ENCODE measurements at places on chromosomes 12 and 14.

DNA sequence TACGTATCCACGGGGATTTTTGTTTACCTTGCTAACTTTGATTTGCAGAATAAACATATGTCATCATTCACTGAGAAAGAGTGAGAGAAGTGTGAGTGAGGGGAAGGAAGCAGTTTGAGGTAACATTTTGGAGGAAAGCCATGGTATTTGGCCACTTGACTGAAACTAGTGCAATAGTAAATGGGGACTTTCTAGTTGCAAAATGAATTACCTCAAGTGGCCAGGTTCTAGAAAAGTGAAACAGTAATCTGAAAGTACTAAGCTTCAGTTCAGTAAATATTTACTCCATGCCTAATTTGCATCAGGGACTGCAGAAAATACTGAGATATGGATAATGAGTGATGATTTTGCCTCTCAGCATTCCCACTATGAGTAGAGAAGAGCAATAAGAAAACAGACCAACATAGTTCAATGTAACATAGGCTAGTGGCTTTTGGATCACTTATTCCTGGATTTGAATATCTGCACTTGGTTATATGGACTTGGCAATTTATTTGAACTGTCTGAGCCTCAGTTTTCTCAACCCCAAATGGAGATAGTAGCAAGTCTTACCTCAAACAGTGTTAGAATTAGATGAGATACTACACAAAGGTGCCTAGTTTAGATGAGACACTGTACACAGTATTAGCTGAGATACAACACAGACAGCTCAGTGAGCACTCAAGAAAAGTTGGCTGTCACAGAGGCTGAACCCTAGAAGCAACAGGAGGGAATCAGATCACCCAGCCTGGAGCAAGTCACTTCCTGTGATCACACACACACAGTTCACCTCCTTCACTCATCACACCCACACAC, 439.1 kb downstream of the NPAS3 start:
- DNase-seq, result no peak

GRCh38 chr12:78928200-78929074, 63.9 kb downstream of the SYT1 start:
- DNase-seq, result peak; percentile 32

GRCh38 chr12:93042283-93042682, 113.2 kb upstream of the EEA1 start:
- peak; percentile 25 for DNase-seq

GRCh38 chr12:31508436-31509150, 82.3 kb downstream of the DENND5B start:
- no peak for DNase-seq

- DNase-seq, result no peak
Measured at GRCh38 chr14:104443391-104444158, 136.0 kb upstream of the C14orf180 start.

DNA sequence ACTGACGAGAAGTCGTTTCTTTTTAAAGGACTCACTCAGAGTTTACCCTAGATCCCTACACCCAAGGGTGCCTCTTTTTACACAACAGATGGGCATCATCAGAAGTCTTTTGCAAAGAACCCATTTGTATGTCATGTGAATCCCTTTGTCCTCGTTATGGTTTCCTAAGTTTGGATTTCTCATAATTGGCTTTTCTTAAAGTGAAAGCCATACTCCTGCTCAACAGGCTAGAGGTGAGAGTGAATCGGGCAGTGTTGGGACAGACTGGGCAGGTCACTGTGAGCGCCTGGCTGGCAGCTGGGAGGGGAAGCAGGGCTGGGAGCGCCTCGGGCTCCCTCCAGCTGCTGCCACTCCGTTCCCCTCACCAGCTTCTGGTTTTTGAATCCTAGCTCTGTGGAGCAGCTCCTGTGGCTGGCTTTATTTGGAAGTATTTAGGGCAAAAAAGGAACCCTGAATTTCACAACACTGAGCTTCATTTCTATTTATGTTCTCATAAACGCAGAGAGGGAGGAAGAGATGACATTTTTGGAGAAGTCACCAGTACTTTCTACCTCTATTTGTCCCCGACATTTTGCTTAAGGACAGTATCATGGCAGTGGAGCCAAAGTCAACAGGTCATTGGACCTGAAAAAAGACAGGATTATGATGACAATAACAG, 63.8 kb upstream of the ACTN1 start:
- DNase-seq, result no peak

DNA sequence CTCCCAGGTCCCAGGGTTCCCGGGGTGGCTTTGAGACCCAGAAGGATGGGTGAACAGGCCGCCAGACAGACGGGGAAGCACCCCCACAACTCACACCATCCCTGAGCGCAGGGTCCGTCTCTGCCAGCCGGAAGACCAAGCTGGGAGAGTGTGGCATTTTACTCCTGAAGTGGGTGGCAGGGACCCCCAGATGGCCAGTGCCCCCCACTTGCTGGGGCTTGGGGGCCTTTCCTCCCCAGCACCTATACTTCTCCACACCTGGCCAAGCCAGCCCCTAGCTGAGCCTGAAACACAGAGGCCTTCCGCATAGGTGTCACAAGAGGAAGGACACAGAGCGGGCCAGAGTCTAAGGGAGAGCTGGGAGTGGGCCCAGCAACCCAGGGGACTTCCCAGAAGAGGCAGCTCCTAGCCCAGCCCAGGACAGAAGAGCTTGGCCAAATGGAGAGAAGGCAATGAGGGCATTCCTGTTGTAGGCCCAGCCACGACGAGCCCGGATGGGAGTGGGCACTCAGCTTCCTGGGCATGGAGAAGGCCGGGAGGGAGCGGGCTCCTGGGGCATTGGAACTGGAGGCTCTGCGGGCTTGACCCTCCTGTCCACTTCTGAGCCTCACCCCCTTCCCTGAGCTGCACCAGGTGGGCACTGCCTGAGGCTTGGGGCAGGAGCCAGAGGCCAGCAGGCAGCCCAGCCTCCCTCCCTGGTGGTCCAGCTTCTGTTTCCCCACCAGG, 3.3 kb downstream of the AHNAK2 start:
- DNase-seq, result no peak

DNA sequence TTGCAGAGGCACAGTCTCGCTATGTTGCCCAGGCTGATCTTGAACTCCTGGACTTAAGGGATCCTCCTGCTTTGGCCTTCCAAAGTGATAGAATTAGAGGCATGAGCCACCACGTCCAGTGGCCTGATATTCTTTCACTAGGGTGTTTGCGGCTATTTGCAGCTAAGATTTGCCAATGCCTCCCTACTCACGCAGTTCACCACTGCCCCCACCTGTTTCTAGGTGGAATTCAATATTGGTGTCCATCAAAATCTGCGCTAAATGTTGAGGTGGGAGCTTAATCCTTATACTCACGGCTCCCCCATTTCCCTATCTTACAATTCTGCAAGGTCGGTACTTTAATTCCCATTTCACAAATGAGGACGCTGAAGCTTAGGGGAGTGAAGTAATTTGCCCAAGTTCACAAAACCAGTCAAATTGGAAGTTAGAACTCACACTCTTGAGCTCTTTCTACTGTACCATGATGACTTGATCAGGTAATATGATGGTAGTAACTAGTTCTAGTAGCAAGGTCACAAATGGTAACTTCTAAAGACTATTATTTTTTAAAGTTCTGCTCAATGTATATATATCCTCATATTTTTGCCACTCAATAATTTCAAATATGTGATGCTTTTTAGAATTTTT, 22.1 kb upstream of the LRRC9 start:
- DNase-seq, result peak; percentile 19

GRCh38 chr12:16165506-16165905, 112.0 kb downstream of the SLC15A5 start:
- peak; percentile 61 for DNase-seq

DNA sequence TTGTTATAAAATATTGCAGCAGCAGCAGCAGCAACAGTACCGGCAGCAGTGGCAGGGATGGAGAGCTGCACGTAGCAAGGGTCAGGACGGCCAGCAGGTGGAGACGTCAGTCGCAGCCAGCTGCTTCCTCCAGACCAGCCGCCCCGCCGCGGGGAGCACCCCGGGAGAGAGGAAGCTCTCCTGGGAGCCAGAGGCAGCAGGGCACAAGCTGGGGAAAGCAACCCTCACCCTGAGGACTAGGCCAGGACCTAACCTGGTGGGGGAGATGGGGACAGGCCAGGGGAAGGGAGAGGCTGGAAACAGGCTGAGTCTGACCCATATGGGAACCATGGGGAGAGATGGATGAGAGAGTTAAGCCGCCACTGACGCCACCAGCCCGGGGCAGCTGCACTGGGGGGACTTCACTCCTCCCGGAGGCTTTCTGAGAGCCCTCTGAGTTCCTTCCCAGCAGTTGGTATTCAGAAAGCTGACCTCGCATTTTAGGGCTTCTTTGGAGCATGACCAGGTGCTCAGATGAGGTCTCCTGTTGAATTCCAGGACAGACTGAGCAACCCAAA, 56.3 kb downstream of the SPTB start:
- DNase-seq, result peak; percentile 52

- DNase-seq, result no peak
Measured at GRCh38 chr12:12266389-12266872, 413 bp downstream of the LRP6 start.

- DNase-seq, result no peak
Measured at GRCh38 chr14:36844443-36845195, 183.0 kb downstream of the PAX9 start.

GRCh38 chr12:47110718-47111391, 31.1 kb upstream of the AMIGO2 start:
- no peak for DNase-seq

DNA sequence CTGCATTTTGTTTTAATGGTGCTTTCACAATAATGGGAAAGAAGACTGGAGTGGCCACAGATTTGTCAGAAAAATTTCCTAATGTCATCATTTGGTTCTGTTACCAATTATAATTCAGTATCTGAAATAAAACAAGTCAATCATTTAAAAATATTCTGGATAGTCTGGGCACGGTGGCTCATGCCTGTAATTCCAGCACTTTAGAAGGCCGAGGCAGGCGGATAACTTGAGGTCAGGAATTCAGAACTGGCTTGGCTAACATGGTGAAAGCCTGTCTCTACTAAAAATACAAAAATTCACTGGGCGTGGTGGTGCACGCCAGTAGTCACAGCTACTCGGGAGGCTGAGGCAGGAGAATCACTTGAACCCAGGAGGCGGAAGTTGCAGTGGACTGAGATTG, 4.0 kb upstream of the LIMA1 start:
- DNase-seq, result no peak

DNA sequence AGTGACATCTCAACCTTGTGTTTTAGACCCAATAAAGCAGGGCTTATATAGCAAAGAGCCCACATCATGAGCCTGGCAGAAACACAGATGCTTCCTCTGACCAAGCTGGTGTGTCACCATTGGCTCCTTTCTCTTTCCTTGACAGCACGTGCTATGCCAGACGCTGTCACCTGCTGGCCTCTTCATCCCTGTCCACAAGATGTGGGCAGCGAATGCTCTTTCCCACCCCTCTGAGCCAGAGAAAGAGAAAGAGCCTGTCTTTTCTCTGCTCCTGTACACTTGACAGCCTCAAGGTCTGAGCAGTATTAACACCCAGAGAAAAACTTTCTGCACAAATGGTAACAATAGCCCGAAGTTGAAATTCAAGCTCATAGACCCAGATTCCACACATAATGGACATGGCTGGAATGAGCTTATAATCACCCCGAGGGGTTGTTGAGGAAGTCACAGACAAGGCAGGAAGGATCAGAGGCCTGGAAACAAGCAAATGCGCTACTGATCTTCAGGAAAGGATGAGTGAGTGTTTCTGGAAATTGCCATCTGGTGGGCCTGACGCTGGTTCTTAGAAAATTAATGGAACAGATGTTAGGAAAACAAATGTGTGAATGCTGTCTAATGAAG, 8.9 kb downstream of the TGFB3 start:
- peak; percentile 24 for DNase-seq

DNA sequence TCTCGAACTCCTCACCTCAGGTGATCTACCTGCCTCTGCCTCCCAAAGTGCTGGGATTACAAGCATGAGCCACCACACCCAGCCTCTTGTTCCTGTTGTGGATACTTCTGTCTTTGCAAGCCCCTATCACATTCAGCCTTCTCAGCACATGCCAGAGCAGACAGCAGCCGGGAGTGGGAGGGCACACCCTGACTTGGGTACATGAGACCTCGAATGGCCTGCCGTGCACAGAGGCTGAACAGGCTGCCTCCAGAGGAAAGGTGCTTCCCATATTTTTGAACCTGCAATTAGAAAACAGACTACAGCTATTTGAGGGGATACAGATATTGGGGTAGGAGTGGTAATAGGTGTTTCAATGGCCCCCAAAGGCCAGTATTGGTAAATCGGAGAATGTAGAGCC, 307.3 kb upstream of the DIO3 start:
- DNase-seq, result no peak

DNA sequence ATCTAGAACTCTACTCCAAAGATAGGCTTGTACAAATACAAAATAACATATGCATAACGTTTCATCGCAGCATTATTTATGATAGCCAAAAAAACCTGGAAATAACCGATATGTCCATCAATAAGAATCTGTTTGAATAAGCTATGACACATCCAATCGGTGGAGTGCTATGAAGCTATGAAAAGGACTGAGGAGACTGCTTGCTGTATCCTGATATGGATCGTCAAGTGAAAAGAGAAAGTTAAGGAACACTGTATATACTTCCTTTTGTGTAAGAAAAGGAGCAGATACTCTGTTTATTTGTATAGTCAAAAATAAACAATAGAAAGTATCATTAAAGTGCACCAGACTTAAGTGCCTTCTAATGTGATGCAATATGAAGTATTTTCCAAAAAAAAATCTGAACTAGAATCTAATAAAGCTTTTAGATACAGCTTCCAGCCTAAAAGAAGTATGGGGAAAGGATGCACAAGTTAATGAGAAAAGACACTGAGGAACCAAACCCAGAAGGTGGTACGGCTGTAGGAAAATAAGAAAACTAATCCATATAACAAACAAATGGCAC, 645 bp upstream of the KLHDC1 start:
- DNase-seq, result no peak

GRCh38 chr12:29655861-29656260, 127.9 kb downstream of the TMTC1 start:
- no peak for DNase-seq

- no peak for DNase-seq
Measured at GRCh38 chr12:79327465-79327864, 363.3 kb downstream of the PAWR start.

DNA sequence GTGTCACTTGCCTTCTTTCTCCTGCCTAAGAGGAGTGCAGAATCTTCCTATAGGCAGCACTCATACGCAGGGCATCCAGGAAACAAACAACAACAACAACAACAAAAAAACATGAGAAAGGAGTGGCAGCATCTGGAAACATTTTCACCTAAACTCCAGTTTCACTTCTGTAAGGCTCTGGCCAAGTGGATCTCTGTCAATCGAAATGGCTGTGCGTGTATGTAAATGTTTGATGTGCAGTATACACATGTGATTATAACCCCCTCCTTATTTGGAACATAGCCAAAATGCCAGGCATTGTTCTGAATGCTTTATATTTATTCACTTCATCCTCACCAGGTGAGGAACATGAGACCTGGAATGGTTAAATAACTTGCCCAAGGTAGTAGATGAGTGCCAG, 76.8 kb downstream of the COX16 start:
- no peak for DNase-seq

- DNase-seq, result no peak
Measured at GRCh38 chr12:129296671-129297070, 443.4 kb downstream of the GLT1D1 start.

GRCh38 chr14:87772854-87773253, 220.1 kb downstream of the GALC start:
- DNase-seq, result no peak

- peak; percentile 49 for DNase-seq
Measured at GRCh38 chr12:5171701-5172100, 128.0 kb downstream of the KCNA5 start.

GRCh38 chr12:1773937-1774655, 46.3 kb upstream of the LRTM2 start:
- DNase-seq, result peak; percentile 26

All from renal cortical epithelial cell (primary cell).